Foreskin fibroblast (primary cell): ENCODE measurements at places on chromosomes 13 and 19.
A peak's percentile ranks its signal among the peaks of the same experiment; 100 is the strongest.

DNA sequence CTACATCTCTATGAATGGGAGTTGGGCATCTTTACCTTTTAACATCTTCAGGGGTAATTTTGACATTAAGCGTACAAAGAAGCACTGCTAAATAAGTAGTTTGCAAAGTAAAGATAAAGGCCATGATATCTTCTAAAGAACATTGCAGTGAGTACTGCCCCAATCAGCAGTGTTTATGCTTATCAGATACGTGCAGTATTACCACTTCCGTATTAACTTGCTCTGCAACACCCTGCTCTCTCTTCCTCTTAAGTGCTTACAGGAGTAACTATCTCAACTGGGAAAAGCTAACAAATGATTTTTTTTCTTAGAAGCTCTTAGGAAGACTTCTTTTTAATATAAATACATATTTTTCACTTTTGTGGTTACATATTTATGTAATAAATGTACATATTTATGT, 793.7 kb upstream of the SLC10A2 start:
- no peak for DNase-seq

GRCh38 chr13:24247016-24247415, 62.4 kb upstream of the C1QTNF9 start:
- no peak for DNase-seq

- DNase-seq: peak; percentile 9
Observed at GRCh38 chr19:8069096-8069973, 16.8 kb downstream of the CCL25 start.

DNA sequence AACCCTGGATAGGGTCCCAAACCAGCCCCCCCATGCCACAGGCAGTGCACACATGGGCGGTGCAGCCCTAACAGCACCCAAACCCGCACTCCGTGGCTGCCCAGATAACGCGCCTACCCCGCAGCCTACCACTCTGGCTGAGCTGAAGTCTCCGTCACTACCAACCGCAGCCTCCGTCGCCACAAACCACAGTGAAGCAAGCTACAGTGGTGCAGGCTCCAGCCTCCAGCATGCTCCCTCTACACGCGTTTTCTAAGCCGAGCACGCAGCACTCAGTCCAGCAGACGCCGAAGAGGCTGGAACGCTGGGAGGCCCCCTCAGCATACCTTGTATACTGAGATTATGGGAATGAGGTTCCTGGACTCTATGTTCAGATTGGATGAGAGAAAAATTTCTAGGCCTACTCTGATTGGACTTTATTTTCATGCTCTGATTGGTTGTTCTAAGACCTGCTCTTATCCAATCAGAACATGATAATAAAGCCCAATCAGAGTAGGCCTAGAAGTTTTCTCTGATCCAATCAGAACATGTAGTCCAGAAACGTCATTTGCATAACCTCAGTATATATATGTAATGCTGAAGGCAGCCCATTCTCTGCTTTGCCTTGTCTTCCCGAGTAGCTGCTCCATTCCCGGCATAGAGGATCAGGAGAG, 56.7 kb upstream of the C1QTNF9B start:
- no peak for DNase-seq

- DNase-seq: peak; percentile 94
Observed at GRCh38 chr13:19845758-19846157, 17.7 kb downstream of the ZMYM5 start.

DNA sequence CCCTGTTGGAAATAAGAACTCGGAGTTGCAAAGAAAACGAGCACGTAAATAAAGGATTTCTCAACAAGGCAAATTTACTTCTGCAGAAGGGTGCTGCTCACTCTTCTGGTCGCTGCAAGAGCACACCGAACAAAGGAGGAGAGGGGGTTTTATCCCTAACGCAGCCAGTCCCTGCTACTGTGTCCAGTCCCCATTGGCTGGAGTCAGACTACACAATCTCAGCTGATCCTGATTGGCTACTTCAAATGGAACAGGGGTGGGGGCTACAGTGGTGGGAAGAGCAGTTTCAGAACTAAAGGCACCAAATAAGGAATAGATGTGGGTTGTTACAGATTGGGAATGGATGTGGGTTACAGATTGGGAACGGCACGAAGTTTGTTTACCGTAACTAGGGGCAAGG, 63.9 kb upstream of the MCF2L start:
- no peak for DNase-seq
